ENCODE measurements at places on chromosomes 16 and 17.

DNA sequence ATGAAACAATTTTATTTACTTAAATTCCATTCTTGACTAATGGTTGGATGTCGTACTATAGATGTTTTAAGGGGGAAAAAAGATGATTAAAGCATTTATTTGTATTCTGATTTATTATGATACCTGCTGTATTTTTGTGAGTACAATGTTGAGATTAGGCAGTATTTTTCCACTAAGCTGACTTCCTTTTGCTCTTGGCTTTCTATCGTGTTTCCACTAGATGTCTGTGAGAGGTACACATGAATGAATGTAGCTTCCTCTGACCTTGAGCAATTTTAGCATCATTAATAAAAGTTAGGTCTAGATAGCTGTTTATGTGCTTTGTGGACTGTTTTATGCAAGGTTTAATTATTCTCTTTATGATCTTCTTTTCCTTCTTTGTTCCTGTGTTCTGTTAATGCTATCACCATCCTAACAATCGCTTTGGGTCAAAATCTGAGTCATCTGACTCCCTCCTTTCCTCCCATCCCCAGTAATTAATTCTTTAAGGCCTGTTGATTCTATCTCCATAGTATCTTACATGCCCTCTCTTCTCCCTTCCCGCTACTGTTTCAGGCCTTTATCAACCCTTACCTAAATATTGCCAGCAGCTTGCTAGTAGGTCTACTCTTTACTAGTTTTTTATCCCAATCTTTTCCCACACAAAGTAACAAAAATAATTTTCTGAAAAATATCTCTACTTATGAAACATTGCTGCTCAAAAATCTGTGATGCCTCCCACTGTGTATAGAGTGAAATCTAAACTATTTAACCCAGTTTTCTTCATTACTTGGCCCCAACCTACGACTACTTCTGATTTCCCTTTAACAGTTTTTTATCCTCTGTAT lies 76.0 kb downstream of the VMP1 start:
- DNase-seq, result no peak

GRCh38 chr16:46632778-46633733 lies 11.9 kb upstream of the SHCBP1 start:
- DNase-seq, result no peak

DNA sequence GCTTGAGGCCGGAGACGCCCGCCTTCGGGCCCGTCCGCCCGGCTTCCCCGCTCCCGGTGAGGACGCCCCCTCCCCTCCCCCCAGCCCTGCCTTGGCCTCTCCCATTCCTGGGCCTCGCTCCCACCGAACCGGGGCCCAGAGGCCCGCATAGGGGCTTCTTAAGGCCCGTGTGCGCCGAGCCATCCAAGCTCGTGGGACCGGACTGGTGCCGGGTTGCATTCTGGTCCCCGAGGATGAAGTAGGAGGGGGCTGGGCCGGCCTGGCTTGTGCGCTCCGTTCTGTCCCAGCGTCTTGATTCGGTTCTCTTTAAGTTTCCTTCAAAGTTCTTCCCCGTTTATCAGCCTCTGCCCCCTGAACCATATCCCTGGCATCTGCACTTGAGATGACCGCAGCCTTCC lies 488 bp downstream of the SENP3 start:
- no peak for DNase-seq

DNA sequence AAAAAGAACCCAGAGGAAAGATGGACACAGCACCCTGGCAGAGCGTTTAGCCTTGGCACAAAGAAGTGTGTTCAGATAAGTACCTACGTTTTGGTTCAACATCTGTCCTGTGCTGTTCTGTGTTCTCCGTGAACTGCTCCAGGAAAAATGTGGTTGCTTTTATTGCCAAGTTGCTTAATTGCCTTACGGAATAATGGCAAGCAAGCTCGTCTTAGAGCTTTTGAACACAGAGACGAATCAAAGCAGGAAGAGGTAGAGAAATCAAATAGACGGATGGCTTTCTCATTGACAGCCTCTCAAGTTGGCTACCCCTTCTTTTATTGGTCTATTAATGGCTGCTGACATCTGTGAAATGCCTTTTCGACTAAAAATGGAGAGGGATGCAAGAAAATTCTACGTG lies 911.1 kb upstream of the EEF2KMT start:
- no peak for DNase-seq

DNA sequence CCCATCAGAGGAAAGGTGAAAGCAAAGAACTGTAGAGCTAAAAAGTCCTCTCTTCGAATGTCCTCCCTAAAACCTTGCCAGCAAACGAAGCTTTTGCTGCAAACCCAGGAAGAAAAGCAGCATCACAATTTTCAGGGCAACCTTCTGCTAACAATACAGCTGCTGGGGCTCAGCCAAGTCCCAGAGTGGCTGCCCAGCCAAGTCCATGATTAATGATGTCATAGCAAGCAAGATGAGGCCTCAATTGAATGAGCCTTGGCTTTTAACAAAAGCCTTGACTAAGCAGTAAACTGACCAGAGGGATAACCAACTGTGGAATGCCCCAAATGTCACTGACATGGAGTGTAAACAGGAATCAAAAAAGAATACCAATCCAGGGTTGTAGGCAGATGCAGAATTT lies 342.7 kb downstream of the PMP22 start:
- no peak for DNase-seq

DNA sequence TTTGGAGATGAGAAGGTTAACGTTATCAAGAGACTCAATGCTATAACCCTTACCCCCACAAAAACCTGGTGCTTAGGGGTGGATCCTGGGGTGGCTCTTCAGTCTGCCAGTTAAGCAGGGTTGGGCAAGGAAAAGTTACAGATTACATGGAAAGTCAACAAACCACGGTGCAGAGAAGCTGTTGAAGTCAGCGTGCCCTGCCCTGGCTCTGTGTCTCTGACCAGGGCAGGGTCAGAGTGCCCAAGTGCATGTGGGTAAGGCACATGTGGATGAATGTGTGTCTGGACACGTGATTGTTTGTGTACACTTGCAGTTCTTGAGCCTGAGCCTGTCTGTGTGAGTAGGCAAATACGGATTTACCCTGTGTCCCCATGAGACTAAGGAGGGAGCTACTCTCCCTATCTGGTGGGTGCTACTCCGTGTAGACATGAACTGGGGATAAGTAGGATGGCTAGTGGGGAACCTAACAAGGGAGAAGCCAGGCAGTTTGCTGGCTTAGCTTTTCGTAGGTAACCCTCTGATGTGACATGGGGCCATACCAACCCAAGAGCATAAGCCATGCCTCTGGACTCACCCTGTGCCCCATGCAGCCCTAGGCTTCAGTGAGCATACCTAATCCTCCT lies 5.5 kb downstream of the IGFBP4 start:
- DNase-seq, result no peak

DNA sequence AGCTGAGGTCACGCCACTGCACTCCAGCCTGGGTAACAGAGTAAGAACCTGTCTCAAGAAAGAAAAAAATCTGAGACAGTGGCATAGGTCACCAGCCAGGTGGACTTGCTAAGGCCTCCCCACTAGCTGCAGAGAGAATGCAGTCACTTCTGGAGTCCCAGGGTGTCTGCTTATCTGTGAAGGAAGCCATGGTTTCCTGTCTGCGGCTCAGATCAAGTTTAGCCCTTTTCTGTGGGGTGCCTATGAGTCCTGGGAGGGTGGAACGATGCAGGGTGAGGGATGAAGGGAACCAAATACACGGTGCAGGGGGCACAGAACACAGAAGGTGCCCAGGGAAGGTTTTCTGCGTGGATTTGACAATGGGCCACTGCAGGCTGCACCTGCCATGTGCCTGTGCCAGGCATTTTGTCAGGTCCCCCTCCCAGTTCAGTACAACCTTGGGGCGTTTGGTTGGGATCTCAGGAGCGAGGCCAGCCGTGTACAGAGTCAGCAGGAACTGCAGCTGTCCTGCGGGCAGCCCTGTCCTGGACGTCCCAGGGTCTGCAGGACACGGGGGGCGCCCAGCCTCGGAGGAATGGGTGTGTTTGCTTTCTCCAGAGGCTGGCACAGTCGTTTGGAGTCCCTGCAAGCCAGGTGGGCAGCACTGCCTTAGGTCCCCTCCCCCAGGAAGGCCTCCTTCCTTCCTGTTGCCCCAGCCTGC lies 41.8 kb downstream of the RAB11FIP4 start:
- DNase-seq, result no peak

GRCh38 chr17:72119077-72119872 lies 1.5 kb upstream of the SOX9 start:
- DNase-seq, result no peak

DNA sequence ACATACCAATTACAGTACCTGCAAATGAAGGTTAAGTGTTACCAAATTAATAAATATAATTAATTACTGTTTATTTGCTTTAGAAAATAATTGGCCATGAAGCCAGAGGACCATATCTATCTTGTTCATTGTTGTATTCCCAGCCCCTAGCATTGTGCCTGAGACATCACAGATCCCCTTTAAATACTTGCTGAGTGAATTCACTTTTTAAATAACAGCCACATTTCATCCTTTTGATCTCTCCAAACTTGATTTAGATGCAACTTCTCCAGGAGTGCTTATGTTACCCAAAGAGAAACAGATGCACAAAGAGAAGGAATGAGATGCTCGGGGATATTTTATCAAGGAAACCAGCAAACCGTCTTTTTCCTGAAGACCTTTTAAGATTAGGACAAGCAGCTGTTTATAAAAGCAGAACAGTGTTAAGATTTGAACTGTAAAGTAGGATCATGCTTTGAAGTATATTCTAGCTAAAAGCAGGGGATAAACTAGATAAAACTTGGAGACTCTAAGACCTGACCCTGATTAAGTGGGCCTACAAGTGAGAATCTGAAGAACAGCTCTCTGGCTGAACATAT lies 66.3 kb downstream of the CHD9 start:
- DNase-seq, result no peak

DNA sequence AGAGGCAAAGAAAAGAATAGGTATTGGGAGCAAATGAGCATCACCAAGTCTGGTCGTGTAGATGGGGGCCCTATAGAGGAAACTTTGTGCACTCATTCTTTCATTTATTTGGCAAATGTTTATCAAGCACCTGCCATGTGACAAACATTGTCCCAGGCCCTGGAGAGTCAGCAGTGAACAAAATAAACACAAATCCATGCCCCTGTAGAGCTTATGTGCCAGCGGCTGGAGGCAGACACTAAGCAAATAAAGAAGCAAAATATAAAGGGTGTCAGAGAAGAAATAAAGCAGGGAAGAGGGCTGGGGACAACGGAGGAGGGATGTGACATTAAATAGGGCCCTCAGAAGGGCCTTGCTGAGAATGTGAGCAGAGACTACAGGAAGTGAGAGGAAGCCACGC lies 45.5 kb downstream of the KATNIP start:
- DNase-seq, result no peak

GRCh38 chr16:49335828-49336227 lies 37.8 kb upstream of the C16orf78 start:
- DNase-seq, result no peak

GRCh38 chr17:8632061-8632460 lies 1.5 kb upstream of the MYH10 start:
- no peak for DNase-seq

DNA sequence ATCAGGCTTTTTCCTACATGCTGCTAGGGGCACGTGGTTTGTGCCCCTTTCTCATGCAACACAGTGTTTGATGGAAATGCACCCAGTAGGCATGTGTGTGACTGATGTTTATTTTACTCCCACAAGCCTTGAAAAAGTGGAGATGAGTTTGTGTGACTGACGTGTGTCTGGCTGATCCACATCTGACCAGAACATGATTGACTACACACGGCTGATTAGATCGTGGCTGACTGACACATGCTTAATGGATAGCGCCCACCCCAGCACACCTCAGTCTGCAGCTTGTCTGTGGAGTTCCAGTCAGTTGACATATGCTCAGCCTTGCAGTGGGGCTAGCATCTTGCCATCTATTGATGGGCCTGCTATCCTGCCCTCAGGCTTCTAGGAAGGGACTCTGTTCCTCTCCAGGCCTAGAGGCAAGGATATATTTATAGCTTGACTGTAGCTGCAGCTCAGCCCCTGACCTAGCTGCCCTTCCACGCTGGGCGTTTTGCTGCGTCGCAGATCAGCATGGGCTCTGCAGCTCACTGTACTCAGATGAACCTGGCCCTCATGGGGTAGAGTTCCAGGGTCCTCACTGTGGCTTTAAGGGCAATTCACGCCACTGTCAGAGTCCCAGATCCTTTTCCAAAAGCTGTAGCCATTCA lies 112.3 kb downstream of the HS3ST2 start:
- no peak for DNase-seq

DNA sequence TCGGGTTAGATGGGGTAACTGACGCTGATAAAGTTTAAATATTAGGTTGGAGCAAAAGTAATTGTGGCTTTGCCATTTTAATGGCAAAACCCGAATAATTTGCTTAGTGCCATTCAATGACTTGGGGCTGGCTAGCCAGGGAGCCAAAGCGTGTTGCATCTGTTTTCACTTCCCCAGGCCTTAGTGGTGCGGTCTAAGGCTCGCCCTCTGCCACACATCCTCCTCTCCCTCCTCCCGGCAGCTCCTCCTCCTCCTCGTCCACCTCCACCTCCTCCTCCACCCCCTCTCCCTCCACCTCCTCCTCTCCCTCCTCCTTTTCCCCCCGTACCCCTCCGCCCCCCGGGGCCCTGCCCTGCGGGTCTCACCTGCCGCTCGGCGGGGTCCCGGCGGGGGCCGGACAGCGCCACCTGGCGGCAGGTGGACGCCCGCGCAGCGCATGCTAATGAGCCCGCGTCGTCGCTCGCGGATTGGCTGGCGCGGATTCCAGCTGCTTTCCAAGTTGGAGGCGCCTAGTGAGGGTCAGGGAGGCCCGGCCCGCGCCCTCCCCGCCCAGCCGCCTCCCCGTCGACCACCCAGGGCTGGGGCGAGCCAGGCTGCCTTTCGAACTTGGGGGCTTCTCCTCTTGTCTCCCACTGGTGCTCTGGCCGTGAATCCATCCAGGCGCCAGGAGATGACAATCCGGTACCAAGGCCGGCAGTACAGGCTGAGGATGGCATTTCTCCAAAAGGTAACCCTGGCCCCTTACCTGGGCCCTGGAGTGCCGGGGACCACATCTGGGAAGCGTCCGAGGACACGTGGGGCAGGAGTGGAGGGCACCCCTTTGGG lies 36.6 kb upstream of the RGS9 start:
- peak; percentile 48 for DNase-seq

- DNase-seq, result no peak
Measured at GRCh38 chr17:4014148-4014927, 50.1 kb upstream of the ATP2A3 start.

- DNase-seq, result no peak
Measured at GRCh38 chr16:76007645-76008044, 269.6 kb upstream of the CNTNAP4 start.

GRCh38 chr17:59436900-59437299 lies 105.4 kb downstream of the YPEL2 start:
- DNase-seq, result no peak

GRCh38 chr17:59851439-59852375 lies 41.0 kb downstream of the TUBD1 start:
- DNase-seq, result no peak

- DNase-seq, result peak; percentile 86
Measured at GRCh38 chr17:39576187-39576586, 31.5 kb downstream of the NEUROD2 start.

- DNase-seq, result no peak
Measured at GRCh38 chr16:83054283-83054682, 427.5 kb downstream of the CDH13 start.
